ENCODE measurements at places on chromosomes 2 and 18.
A peak's percentile ranks its signal among the peaks of the same experiment; 100 is the strongest.

- DNase-seq, result no peak
Observed at GRCh38 chr2:73697606-73698005, 39.5 kb downstream of the TPRKB start.

DNA sequence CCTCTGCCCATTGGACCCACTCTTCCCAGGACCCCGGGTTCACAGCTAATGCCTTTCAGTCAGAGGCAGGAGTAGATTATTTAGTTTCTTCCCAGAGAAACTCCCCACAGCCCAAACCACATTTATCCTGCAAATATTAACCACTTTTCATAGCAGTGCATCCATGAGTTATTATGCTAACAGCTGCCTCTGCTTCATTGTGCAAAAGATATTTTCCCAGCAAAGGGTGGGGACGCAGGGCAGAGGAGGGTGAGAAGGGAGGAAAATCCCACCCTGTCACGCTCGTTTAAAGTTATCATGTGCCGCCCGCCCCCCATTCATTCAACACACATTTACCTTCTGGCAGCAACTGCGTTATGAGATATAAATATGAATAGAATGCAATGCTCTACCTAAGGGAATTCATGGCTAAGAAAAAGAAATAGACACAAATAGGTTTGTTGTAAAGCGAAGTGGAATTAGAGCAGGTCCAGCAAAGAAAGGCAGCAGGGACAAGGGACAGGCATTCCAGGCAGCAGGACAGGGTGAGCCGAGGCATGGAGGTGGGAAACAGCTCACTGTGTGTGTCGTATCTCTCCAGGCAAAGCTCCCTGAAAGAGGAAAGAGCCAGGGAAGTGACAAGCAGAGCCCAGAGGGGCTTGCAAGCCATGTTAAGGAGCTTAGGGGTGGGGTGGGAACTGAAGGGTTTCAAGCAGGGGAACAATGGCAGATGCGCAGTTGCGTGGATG, 46.3 kb upstream of the LTBP1 start:
- DNase-seq, result no peak

DNA sequence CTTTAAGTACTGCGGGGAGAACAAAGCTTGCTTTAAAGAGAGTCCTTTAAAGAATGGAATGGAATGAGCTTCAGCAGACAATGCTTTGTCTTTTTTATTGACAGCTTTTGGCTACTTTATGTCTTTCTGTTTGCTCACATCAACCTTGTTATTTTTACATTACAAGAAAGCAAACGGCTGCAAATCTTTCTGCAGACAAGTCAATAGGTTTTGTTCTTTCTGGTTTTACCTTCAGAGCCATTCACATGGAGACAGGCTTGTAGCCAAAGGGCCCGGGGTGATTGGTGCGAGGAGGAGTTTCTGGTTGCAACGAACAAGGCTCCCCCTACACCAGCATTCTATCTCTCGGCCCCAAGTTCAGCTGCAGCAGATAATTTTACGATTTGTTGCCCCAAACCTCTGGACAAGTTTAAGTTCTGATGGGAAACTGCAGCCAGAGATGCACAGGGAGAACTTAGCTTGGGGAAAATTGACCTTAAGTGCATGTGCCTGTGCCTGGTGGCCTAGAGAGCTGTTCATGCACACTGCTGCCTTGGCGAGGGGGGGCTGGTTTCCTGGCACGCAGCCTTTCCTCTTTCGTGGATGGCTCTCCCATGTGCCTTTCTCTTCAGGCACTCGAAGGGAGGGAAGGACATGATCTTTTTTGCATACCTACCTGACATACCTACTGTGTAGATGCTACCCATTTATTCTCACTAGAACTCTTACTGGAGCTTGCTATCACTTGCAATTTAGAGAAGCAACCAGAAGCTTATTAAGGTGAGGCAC, 543.2 kb downstream of the DCDC2C start:
- peak; percentile 61 for DNase-seq

DNA sequence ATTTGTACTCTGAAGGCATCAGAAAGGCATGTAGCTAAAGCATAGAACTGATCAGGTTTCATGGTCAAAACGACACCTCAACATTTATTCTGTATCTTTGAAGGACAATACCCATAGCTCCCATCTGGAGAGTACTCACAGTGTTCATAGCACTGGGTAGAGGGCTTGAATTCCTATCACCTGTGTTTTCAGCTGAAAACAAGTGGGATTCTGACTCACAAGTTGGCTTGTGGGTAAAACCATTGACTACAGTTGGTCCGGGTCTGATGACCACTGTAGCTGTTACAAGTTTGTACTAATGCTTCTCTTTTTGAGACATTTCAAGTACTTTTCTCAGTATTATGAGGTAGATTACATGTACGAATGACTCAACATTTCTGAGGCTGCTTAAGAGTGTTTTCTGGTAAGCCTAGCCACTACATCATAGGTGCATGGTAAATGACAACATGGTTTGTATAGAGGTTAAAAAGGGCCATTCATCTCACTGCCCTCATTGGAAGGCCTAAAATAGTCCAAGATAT, 68.6 kb upstream of the PELI1 start:
- DNase-seq, result no peak

GRCh38 chr2:30511122-30512083, 64.4 kb downstream of the LCLAT1 start:
- no peak for DNase-seq

DNA sequence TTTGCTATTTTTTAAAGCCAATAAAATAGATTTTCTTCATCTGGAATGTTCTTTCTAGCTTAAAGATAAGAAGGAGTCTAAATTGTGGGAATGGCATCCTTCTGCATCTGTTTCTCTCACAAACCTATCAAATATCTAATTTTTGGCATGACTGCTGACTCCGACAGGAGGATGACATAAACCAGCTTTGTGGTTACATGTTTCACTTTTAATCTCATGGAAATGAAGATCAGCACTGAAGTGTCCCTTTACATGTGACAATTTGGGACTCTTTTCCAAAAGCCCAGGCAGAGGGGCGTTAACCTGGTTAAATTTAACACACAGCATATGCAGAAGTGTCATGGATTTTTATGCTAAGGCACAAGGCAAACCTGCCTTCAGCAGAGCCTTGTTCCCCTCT, 694.7 kb downstream of the ARHGAP15 start:
- no peak for DNase-seq

DNA sequence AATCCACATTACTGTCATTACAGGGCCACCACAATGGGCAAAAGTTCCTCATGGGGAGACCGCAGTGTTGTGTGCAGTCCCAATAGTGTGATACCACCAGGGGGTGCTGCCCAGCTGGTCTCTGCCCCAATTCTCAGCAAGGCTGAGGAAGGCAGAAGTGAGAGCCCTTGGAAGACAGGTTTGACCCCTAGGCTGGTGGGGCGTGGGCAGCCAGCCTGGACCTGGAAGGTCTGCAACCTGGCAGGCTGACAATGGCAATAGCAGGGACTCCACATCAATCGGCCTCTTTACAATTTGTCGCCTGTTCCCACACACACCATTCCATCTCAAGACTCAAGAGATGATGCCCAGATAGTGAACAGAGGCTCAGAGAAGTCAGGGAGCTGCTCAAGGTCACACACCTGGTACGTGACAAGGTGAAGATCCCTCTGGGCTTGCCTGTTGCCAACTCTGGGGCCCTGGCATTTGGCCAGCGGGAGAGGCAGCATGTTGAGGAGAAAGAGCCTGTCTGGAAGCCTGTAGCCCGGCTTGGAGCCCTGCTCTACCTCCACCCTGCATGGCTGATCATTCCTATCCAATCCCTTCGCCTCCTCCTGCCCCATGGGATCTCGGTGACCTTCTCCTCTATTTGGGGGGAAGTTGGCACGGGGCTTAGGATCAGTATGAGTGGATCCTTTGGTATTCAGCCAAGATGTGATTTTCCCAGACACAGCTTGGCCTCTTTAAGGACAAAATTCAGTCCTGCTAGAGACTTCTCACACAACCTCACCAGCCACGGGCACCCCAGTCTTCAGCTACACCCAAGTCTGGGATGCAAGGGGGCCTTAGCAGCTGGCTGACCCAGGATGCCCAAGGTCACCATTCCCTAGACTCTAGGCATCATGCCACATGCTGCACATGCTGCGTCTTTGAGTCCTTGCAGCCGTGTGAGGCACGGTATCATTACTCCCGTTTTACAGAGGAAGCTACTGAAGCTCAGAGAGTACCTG, 2.9 kb upstream of the ATOH8 start:
- DNase-seq, result peak; percentile 76

DNA sequence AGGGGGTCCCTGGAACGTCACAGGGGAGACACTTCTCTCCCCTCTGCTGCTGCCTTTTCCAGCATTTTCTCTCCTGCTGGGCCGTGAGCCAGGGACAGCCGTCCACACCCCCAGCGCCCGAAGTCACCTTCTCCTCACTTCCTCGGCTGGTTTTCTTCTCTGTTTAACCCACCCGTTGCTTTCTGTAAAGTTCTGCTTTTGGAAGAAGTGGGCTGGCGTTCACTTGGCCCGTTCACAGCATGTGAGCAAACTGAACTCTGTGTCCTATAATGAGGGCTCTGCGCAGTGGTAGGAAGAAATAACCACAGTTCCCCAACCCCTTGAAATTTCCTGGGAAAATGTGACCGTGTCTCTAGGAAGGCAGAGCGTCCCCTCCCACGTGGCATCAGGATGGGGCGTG, 187.0 kb upstream of the HDAC4 start:
- no peak for DNase-seq

DNA sequence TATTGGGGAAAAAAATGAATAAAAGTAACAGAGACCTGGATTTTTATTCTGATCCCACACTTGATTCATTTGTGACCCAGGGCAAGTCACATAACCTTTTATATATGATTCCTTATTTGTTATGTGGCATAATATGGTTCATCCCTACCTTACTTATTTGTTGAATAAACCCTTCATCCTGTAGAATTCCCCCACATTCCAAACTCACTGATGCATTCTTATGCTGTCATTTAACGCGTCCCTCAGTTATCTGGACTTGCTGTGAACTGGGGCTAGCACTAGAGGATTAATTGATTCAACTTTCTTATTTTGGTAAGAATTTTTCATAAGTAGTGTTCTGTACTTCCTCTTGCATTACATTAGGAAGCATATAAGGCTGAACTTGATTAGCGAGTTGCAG, 384.7 kb upstream of the RAB12 start:
- DNase-seq, result no peak

GRCh38 chr2:80326214-80326613, 21.7 kb upstream of the LRRTM1 start:
- DNase-seq, result no peak

- DNase-seq, result no peak
Observed at GRCh38 chr2:180520921-180521581, 459.4 kb upstream of the UBE2E3 start.

- no peak for DNase-seq
Observed at GRCh38 chr2:18930971-18931370, 341.6 kb upstream of the NT5C1B start.

- DNase-seq, result no peak
Observed at GRCh38 chr2:111712940-111713515, 171.0 kb downstream of the ANAPC1 start.

All from H9 (cell line).